Amniotic epithelial cell (primary cell): ENCODE measurements at places on chromosomes 1 and 21.

DNA sequence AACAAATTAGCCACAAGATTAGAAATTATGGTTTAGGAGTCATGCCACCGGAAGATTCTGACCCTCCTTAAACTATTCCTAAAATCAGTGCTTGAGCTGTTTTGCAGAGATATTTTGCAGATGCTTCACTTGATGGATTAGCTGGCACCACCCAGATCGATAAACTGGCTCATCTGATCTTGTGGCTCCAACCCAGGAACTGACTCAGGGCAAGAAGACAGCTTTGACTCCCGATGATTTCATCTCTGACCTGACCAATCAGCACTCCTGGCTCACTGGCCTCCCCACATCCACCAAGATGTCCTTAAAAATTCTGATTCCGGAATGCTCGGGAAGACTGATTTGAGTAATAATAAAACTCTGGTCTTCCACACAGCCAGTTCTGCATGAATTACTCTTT lies 221.6 kb downstream of the RHOU start:
- peak; percentile 71 for DNase-seq

GRCh38 chr1:118989878-118990378 lies 1.8 kb upstream of the TBX15 start:
- no peak for DNase-seq

GRCh38 chr1:43554444-43554992 lies 23.8 kb downstream of the PTPRF start:
- peak; percentile 56 for DNase-seq

GRCh38 chr1:4062992-4063391 lies 162.9 kb upstream of the C1orf174 start:
- no peak for DNase-seq

GRCh38 chr1:29062157-29062942 lies 61.4 kb downstream of the TMEM200B start:
- no peak for DNase-seq
